ENCODE measurements at places on chromosomes 6 and 20.

- no peak overlapping the region for H3K27ac ChIP-seq
- H3K4me1 ChIP-seq, result no peaks in the 10 kb centered on the region
- H3K36me3 ChIP-seq, result no peaks in the 10 kb centered on the region
- no peaks in the 10 kb centered on the region for H3K27me3 ChIP-seq
Observed at GRCh38 chr20:33119725-33120720, 40.6 kb downstream of the BPIFB4 start.

DNA sequence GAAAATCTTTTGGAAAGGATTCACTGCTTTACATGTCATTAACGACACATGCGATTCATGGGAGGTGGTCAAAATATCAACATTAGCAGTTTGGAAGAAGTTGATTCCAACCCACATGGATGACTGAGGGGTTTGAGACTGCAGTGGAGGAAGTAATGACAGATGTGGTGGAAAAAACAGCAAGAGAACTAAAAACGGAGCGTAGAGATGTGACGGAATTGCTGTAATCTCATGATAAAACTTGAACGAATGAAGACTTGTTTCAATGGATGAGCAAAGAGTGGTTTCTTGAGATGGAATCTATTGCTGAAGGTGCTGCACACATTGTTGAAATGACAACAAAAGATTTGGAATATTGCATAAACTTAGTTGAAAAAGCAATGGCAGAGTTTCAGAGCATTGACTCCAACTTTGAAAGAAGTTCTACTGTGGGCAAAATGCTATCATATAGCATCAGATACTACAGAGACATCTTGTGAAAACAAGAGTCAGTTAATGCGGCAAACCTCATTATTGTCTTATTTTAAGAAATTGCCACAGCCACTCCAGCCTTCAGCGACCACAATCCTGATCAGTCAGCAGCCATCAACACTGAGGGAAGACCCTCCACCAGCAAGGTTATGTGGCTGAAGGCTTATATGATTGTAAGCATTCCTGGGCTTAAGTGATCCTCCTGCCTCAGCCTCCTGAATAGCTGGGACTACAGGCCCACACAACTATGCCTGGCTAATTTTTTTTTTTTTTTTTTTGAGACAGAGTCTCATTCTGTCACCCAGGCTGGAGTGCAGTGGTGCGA, 19.2 kb downstream of the SRSF3 start:
- no peaks in the 10 kb centered on the region for H3K27me3 ChIP-seq
- peaks cover 29% of the 10 kb centered on the region for H3K36me3 ChIP-seq
- no peak for DNase-seq
- no peaks in the 10 kb centered on the region for H3K4me1 ChIP-seq
- H3K4me3 ChIP-seq, result no peak overlapping the region

GRCh38 chr6:136587527-136587926, 37.3 kb upstream of the MAP7 start:
- DNase-seq, result no peak
- H3K4me3 ChIP-seq, result no peak overlapping the region
- peaks cover 49% of the 10 kb centered on the region for H3K36me3 ChIP-seq
- H3K4me1 ChIP-seq, result no peaks in the 10 kb centered on the region

DNA sequence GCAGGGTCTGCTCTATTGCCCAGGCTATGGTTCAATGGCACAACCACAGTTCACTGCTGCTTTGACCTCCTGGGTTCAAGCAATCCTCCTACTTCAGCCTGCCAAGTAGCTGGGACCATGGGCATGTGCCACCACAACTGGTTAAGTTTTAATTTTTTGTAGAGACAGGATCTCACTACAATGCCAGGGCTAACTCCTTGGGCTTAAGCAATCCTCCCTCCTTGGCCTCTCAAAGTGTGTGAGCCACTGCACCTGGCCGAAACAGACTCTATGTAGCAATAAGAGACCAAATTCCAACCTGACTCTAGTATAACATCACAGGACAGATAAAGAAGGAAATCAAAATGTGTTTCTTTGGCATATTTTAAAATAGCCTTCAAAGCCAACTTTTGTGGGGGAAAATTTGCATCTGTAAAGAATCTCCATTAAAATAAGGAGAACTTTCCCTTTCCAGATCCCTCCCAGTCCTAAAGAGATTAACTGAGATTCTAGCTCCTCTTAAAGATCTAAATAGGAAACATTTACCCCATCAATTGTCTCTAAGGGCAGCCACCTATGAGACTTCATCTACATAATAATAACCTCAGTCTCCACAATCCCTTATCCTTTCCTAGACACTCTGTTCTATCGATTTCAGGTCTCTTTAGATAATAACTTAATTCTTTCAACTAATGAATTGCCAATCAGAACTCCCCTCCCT, 94.7 kb upstream of the PLCB4 start:
- H3K27me3 ChIP-seq, result no peaks in the 10 kb centered on the region
- no peak overlapping the region for H3K4me3 ChIP-seq
- DNase-seq, result no peak
- H3K36me3 ChIP-seq, result no peaks in the 10 kb centered on the region

DNA sequence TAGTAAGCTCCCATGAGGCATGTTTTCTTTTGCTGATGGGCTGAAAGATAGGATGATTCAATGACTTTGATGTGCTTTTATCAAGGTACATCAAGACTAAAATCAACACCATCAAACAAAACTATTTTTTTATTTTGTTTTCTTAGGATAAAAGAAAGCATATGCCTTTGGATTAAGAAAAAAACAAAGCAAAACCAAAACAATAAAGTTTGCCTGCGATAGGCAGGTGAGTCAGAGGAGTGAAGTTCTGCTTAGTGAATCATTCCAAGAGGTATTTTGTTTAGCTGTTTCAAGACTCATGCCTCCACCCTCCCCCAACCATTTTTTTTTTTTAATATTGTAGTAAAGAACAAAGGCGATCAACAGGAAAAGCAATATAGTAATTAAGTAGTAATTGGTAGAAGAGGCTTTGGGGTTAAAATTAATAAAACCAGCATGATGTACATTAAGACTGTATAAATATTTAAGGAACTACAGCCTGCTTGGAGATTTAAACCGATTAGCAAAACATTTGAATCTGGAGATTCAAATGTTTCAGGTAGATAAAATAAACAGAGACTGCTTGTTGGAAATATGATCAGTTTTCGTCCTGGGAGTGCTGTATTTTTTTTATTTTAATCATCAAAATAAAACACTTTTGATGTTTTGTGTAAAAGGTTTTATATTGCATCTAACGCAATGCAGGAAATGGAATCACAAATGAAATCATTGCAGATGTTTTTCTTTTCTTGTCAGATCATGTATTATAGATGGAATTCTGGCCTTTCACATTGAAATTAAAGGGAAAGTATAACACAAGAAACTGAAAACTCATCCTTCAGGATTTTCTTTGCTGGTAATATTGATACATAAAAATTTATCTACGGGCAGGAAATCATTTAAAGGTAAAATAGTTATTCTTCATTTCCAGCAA, 482.3 kb upstream of the MANEA start:
- no peak overlapping the region for H3K4me3 ChIP-seq
- no peaks in the 10 kb centered on the region for H3K36me3 ChIP-seq
- H3K27ac ChIP-seq, result no peak overlapping the region
- H3K4me1 ChIP-seq, result no peaks in the 10 kb centered on the region

DNA sequence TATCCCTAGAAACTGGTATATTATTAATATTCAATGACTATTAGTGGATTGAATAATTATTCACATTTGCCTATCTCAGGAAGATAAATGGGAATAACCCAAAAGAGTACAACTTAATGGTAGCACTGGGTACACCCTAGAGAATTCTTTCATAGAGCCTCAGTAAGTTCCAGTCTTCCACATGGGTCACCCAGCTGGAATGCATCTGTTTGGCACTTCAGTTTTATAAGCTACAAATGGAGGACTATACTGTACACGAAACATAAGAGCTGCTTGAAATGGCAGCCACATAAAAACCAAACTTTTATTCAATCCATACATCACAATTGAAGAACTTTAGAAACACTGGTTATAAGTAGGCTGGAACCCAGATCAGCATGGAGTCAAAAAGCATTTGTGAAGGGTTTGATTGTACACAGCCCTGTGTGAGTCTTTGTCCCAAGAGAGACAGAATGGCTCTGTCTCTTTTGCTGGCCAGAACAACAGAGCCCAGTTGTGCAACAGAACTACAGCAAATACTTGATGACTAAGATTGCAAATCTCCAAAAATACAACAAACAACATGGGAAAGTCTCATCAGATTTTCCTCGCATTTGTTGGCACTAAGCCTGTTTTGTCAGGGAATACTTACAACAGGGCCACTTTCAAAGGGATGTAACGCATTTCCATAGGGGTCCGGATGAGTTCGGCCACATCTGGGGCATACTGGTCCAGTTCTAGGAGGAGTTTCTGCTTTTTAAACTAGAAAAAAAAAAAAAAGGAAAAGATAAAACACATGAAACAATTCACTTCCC, 39.5 kb downstream of the PIGU start:
- no peak overlapping the region for H3K4me3 ChIP-seq
- DNase-seq, result no peak
- H3K4me1 ChIP-seq, result no peaks in the 10 kb centered on the region
- no peak overlapping the region for H3K27ac ChIP-seq
- no peaks in the 10 kb centered on the region for H3K27me3 ChIP-seq

- peak within 1 kb of the TSS; percentile 78 for H3K4me3 ChIP-seq
- no peaks in the 10 kb centered on the region for H3K27me3 ChIP-seq
- H3K4me1 ChIP-seq, result peaks cover 11% of the 10 kb centered on the region
- H3K27ac ChIP-seq, result peak within 1 kb of the TSS; percentile 83
- H3K36me3 ChIP-seq, result peaks cover 14% of the 10 kb centered on the region
Observed at GRCh38 chr6:43427406-43428111, at the start of gene ABCC10. TSS of gene ABCC10 (plus strand) at chr6:43427541. CDS start at chr6:43427979, 438 bp downstream.

GRCh38 chr20:35735826-35736470, 6.1 kb downstream of the RBM39 start:
- peaks cover 41% of the 10 kb centered on the region for H3K4me1 ChIP-seq
- DNase-seq, result no peak
- no peaks in the 10 kb centered on the region for H3K27me3 ChIP-seq

- no peak overlapping the region for H3K27ac ChIP-seq
- no peak for DNase-seq
- no peaks in the 10 kb centered on the region for H3K4me1 ChIP-seq
- H3K4me3 ChIP-seq, result no peak overlapping the region
- no peaks in the 10 kb centered on the region for H3K36me3 ChIP-seq
Observed at GRCh38 chr6:99287523-99287922, 62.0 kb downstream of the FAXC start.

DNA sequence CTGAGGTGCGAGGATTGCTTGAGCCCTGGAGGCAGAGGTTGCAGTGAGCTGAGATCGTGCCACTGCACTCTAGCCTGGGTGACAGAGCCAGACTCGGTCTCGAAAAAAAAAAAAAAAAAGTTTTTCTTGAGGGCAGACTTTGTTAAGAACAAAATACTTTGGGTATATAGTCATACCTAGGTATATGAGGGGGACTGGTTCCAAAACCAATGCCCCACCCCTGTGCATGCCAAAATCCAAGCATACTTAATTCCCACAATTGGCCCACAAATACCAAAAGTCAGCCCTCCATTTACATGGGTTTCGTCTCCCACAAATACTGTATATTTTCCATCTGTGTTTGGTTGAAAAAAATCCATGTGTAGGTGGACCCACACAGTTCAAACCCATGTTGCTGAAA, 119.9 kb downstream of the INSM1 start:
- no peak overlapping the region for H3K27ac ChIP-seq
- H3K4me3 ChIP-seq, result no peak overlapping the region
- no peaks in the 10 kb centered on the region for H3K27me3 ChIP-seq
- peaks cover 8% of the 10 kb centered on the region for H3K36me3 ChIP-seq
- no peak for DNase-seq

DNA sequence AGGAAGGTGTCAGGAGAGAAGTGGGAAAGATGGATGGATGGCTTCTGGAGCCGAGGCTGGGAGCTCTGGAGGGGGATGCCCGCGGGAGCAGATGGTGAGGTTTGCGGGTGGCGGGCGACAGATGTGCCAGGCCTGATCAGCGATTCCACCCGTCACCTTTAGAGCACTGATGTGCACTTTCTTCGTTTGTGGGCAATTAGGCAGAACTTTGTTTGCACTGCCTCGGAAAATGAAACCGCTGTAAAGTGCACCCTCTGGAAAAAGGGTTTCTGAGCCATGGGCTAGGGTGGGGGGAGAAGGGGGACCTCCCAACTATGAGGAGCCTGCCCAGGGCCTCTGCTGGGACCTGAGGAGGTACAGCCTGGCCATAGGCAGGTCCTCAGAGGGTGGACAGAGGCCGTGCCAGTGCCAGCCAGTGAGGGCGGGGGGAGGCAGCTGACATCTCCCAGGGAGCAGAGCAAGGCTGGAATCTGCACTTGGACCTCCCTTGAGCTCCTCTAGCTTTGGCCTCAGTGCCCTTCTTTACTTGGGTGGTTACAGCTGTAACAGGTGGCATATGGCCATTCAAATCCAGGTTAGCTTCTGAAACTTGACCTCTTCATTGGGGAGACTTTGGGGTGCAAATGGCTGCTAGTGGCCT, 58.7 kb downstream of the CD40 start:
- no peaks in the 10 kb centered on the region for H3K36me3 ChIP-seq
- no peaks in the 10 kb centered on the region for H3K4me1 ChIP-seq
- no peak overlapping the region for H3K27ac ChIP-seq
- no peak for DNase-seq

DNA sequence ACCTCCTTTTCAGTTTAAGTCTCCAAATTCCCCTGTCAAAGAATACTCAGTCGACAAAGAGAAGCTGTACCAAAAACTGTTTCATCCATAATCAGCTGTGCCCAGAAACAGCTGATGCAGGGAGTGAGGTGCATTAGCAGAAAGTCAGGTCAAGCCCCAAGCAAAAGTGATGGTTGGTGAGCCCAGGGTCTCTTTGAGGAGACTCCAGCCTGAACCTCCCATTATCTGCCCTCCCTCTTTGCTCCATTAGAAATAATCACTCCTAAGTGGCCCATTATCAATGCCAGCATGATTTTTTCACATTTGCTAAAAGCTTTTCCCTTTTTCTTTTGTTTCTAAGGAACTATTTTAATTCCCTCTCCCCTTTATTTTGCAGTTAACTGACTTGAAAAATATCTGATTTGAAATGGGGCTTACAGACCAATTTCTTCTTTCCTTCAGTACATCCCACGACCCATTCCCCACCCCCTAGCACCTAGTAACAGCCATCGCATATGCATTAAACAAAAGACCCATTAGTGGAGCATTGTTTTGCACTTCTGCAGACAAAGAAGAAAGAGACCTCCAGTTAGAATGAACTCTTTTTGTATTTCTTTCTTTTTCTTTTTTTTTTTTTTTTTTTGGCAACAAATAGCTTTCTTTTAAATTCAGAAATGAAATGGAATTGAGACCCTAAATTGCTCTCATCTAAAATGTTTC, 257.0 kb downstream of the GRIK2 start:
- H3K4me3 ChIP-seq, result no peak overlapping the region
- no peak overlapping the region for H3K27ac ChIP-seq
- H3K4me1 ChIP-seq, result no peaks in the 10 kb centered on the region
- no peaks in the 10 kb centered on the region for H3K27me3 ChIP-seq
- no peak for DNase-seq
